ENCODE measurements at places on chromosomes 11 and 22.

- DNase-seq: no peak
These were observed 110.1 kb upstream of the LUZP2 start for GRCh38 chr11:24386546-24387397.

DNA sequence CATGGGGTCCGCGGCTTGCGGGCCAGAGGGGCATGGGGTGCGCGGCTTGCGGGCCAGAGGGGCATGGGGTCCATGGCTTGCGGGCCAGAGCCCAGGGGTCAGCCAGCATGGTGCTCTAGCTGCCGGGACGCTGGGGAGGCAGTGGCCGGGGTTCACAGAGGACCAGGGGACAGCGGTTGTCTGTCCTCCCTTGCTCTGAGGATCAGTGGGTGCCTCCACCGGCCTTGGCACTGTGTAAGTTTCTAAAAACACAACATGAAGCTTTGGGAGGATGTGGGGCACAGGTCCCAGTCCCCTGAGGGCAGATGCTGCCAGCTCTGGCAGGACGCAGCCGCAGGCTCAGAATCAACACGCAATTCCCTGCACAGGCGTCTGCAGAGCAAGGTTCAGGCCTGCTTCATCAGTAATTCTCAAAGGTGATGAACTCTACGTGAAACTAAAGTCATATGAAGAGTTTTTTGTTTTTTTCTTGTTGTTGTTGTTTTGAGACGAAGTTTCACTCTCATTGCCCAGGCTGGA lies 3.0 kb downstream of the MLC1 start:
- DNase-seq: no peak

DNA sequence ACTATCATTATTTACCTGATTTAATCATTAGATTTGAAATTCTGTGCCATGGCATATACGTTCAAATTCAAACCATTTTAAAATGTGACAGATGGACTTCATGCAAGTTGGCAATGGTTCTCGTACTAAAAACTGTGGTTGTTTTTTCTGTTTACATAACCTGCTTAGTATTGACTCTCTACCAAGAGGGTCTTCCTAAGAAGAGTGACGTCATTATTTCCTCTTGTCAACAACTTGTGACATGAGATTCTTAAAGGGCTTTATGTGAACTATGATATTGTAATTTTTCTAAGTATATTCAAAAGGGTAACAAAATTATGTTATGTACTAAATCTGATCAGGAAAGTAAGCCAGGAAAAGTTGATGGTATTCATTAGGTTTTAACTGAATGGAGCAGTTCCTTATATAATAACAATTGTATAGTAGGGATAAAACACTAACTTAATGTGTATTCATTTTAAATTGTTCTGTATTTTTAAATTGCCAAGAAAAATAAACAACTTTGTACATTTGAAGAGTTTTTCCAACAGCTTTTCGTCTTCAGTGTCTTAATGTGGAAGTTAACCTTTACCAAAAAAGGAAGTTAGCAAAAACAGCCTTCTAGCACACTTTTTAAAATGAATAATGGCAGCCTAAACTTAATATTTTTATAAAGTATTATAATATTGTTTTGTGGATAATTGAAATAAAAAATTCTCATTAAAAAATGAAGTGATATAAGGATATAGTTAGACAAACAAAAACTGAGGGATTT lies 87.0 kb downstream of the GRK3 start:
- DNase-seq: no peak

- no peak for DNase-seq
These were observed 44.1 kb upstream of the GLYATL2 start for GRCh38 chr11:58888579-58888978.

DNA sequence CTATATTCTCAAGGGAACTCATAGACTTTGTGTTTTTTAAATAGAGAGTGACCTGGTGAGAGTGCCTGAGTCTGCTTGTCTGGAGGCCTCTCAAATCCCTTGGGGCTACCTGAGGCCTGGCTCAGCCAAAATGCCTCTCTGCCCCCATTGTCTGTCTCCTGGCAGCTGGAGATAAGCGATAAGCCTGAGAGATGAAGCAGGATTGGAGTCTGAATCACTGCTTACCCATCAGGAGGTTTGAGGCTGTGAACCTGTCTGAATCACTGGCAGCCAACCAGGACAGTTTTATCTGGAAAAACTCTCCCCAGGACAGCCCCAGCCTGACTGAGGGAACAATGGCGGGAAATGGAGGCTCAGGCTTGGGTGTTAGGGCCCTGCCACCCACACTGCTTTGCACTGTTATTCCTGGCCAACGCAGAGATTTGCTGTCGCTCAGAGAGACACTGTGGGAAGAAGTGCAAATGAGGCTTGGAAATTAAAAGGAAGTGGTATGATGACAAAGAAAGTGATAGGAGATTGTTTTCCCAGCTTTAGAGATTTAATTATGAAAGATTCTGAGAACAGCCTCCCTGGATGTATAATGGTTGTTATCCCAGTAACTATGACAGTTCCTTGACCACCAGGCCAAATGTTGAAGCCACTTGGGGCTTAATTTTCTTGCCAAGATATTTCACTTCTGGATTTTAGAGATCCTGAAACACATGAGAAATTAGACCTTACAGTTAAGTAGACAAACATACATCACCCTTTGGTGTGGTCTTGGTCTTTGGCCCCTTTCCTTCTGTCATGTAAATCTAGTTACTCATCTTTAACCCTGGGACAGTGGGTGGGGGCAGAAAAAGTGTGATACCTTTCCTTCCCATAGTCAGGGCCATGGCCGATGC lies 102.1 kb downstream of the RASSF10 start:
- no peak for DNase-seq

GRCh38 chr11:3906166-3906565 lies 50.7 kb downstream of the STIM1 start:
- DNase-seq: no peak

DNA sequence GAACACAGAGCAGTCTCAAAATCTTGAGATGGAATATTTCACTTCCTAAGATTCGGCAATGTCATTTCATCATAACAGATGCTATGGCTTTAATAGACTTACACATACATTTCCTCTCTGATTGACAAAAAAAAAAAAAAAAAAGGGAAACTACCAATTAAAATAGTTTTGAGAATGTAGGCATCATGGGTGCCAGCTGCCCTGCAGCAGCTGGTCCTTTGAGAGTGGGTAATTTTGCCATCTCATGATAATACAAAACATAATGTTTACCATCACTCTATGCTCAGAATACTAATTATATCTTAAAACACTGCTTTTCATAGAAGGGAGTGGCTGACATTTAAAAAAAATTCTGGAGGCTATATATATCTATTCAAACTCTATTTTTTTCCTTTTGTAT lies 775.6 kb upstream of the CCDC90B start:
- no peak for DNase-seq

GRCh38 chr22:20175597-20175900 lies 24.7 kb upstream of the CCDC188 start:
- no peak for DNase-seq

- DNase-seq: no peak
These were observed 82.9 kb upstream of the ARHGAP20 start for GRCh38 chr11:110795112-110795624.

GRCh38 chr11:28274216-28274615 lies 166.0 kb downstream of the METTL15 start:
- DNase-seq: no peak

DNA sequence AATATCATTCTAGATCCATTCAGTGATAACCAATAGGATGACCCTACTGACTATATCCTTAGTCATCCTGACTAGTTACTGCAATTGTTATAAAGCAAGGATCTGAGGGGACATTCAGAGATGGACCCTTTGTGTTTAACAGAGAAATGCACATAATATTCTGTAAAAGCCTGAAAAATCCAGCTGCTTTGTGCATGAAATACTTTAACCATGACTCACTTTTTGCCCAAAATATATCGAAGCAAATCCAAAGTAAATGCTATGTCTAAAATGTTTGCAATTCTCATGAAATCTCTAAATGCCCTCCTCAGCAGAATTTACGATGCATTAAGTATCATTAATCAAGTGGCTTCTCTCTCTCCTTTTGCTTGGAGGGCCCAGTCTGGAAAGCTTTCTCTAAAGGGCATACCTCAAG lies 178.8 kb upstream of the MTMR2 start:
- no peak for DNase-seq

DNA sequence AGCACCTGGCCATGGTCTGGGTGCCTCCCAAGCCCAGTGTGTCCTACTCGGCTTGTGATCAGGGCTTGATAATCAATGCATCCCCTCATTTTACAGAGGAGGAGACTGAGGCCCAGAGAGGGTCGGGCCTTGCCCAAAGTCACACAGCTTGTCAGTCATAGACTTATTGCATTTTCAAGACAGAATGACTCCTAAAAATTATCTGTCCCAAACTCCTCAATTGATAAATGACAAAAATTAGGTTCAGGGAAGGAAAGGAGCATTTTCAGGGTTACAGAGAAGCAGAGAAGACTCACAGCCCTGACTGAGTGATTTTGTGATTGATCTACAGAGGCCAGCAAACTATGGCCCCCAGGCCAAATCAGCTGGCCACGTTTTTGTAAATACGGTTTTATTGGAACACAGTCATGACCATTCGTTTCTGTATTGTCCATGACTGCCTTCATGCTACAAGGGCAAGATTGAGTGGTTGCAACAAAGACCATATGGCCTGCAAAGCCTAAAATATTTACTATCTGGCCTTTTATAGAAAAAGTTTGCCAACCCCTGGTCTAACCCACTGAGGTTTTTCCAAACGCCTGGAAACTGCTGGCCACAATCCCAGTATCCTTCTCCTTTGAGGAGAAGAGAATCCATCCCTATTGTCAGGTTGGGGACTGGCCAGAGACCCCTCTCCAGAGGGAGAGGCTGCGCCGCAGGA lies 35.1 kb upstream of the NAV2 start:
- no peak for DNase-seq

- DNase-seq: no peak
These were observed at the start of gene KREMEN1 for GRCh38 chr22:29072979-29073617. TSS of gene KREMEN1 (plus strand) at chr22:29073035. CDS start at chr22:29073131, 96 bp downstream.

DNA sequence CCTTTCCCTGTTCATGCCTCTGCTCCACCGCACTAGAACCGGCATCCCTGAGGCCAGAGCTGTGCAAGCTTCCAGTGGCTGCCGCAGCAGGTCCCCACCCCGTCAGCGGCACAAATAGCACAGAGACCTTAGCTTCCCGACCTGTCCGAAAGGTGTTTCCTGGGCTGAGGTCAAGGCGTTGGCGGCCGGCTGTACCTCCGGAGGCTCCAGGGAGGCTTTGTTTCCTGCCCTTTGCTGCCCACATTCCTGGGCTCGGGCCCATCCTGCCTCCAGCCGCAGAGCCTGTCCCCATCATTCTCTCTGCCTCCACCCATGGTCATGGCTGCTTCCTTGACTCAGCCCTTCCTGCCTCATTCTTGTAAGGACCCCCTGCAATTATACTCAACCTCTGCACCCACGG lies 31.2 kb downstream of the ARHGAP8 start:
- no peak for DNase-seq

DNA sequence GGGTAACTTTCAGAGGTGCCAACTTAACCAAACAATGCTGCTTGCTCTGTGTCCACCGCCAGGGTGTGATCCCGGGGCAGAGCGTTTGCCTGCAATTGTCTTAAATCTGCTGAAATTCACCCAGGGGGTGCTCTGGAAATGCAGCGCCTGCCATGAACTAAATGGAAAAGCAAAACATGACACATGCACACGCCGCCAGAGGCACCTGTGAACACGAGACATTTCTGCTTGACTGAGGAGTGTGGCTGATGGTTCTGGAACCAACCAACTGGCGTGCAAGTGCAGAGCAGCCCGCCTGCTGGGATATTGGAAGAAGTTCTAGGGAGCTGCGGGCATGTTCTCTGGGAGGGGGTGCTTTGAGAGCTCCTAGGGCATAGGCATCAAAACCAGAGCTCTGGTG lies 30.4 kb downstream of the DSCAML1 start:
- DNase-seq: no peak

DNA sequence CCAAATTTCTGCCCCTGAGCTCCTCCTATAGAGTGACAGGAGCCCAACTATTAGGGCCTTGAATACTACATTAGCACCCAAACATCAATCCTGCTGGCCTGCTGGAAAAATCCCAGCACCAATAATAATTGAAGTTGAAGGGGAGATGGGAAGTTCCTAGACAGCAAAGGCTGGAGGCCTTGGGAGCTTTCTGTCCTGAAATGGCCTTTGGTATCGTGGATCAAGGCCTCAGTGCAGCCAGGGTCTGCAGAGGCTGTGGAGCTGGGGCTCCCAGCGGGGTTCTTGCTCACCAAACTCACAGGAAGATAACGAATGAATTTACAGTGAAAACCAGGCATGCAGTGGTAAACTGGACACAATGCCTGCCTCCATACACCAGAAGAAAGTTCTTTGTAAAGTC lies 9.2 kb upstream of the MICALL1 start:
- DNase-seq: no peak

- no peak for DNase-seq
These were observed 55.0 kb upstream of the GLYAT start for GRCh38 chr11:58786693-58787092.

DNA sequence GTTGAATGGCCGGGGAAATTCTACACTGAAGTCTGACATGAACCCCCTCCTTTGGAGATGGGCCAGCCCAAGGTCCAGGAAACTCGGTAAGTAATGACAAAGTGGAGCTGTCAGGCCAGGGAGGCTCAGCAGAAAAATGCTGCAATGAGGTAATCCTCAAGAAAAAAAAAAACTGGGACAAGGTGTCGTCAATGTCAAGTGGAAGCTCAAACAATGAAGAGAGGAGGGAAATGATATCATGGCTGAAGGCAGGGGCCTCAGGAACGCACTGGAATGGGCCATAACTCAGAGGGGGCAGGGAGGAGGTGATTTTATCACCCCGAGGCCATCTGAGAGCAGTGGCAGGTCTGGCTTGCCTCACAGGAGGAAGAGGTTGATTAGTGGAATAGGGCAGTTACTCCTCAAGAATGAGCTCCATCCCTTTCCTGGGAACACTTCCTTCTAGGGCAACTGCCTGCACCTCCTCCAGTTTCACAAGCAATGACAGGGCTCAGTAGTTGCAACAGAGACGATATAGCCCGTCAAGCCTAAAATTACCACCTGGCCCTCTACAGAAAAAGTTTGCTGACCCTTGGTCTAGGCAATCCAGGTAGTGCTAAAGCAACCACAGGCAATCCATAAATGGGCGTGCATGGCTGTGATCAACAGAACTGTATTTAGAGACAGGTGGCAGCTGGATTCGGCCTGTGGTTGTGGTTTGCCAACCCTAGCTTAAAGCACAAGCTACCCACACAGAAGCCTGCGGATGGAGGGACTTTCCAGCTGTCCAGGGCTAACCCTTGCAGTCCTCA lies 65.2 kb downstream of the FBXO7 start:
- no peak for DNase-seq

GRCh38 chr11:765025-765801 lies 12.1 kb downstream of the GATD1 start:
- DNase-seq: peak; percentile 50

DNA sequence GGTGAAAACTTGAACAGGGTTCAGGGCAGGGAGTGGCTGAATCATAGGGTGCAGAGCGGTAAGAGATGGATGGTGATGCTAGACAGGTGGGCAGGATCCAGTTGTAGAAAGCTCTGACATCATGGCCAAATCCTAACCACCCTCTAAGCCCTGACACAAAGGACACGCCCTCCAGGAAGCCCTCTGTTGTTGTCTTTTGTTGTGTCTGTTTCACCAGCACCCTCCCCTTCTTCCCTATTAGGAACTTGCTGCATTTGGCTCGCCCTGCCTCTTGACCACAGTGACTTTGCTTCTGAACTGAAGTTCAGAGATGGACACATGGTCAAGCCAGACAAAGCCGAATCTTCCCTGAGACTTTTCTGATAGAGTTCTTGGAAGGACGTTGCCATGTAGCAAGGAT lies 14.2 kb upstream of the APOL6 start:
- no peak for DNase-seq

- DNase-seq: no peak
These were observed 559 bp upstream of the RNF141 start for GRCh38 chr11:10541561-10541930.

- no peak for DNase-seq
These were observed 10.3 kb upstream of the THOC5 start for GRCh38 chr22:29563652-29564460.
